ENCODE measurements at places on chromosomes 7 and 10.
A peak's percentile ranks its signal among the peaks of the same experiment; 100 is the strongest.

DNA sequence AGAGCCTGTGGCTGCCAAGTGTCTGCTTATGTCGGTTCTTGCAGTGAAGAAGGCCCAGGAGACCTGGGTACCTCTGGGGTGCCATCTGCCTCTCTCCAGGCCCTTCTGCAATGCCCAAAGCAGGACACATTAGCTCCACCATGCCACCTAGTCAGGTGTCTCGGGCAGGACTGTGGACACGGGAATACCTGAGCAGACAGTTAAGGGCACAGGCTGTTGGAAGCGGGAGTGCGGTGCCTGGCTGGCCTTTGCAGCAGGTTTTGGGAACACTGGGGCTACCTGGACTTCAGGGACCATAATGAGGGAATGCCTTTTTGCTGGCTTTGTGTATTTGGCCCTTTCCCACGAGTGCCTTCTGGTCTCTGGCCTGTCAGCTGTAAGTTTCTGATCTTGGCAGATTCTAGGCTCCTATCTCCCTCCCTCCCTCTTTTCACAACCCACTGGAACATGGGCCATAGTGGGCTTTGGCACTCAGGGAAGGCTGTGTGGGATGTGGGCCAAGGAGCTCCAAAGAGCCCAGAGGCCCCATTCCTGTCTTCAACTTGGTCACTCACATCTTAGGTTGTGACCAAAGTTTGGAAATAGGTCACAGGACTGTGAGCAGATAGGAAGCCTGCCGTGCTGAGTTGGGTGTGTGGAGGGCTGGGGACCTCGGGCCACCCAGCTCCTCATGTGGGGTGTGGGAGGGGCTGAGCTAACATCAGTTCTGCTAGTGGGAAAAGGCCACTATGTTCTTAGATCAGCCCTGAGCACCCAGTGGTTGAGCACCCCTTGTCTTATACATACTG lies 41.5 kb upstream of the CXCL12 start:
- no peak for DNase-seq

DNA sequence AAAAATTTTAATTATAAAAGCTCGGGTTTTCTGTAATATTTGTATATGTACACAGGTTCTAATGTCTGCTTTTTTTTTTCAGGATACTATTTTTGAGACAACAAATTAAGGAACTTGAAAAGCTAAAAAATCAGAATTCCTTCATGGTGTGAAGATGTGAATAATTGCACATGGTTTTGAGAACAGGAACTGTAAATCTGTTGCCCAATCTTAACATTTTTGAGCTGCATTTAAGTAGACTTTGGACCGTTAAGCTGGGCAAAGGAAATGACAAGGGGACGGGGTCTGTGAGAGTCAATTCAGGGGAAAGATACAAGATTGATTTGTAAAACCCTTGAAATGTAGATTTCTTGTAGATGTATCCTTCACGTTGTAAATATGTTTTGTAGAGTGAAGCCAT lies 57.9 kb upstream of the BAMBI start:
- DNase-seq = no peak

DNA sequence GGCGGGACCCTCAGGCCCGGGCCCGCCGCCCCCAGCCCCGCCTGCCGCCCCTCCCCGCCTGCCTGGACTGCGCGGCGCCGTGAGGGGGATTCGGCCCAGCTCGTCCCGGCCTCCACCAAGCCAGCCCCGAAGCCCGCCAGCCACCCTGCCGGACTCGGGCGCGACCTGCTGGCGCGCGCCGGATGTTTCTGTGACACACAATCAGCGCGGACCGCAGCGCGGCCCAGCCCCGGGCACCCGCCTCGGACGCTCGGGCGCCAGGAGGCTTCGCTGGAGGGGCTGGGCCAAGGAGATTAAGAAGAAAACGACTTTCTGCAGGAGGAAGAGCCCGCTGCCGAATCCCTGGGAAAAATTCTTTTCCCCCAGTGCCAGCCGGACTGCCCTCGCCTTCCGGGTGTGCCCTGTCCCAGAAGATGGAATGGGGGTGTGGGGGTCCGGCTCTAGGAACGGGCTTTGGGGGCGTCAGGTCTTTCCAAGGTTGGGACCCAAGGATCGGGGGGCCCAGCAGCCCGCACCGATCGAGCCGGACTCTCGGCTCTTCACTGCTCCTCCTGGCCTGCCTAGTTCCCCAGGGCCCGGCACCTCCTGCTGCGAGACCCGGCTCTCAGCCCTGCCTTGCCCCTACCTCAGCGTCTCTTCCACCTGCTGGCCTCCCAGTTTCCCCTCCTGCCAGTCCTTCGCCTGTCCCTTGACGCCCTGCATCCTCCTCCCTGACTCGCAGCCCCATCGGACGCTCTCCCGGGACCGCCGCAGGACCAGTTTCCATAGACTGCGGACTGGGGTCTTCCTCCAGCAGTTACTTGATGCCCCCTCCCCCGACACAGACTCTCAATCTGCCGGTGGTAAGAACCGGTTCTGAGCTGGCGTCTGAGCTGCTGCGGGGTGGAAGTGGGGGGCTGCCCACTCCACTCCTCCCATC lies 82.7 kb downstream of the PAX2 start:
- DNase-seq = no peak

GRCh38 chr10:16927546-16927945 lies 110.3 kb upstream of the RSU1 start:
- no peak for DNase-seq

GRCh38 chr7:18638594-18639452 lies 143.3 kb downstream of the HDAC9 start:
- peak; percentile 71 for DNase-seq

GRCh38 chr7:50425318-50425717 lies 24.8 kb downstream of the FIGNL1 start:
- no peak for DNase-seq

- DNase-seq = no peak
Observed at GRCh38 chr7:151012911-151013347, 11.4 kb downstream of the ATG9B start.

DNA sequence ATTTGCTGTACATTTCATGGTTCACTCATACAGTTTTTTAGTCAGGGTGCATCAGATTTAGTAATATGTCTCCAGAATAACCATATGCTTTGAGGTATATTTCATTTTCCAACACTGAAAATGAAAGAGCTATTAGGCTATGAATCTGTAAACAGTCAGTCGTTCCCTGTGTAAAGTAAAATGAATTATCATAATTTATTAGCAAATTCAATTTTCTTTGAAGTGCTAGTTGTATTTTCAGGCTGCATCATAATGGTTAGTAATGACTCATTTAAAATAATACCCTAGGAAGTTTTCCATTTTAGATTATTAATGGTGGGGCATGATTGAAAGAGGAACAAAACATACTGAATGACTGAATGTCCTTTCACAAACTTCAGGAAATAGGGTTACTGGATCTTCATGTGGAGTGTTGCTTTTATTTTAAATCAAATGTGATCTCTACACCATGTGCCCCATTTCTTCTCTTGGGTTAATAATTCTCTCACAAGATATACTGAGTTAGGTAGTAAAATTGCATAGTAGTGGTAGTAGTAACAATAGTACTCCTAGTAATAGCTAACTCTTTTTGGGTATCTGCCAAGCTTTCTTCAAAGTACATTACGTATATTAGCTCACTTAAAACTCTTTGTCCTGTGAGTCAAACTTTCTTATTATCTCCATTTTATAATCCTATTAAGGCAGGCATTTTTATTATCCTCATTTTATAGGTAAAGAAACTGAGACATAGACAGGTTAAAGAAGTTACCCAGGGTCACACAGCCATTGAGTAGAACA lies 476.5 kb downstream of the SUGCT start:
- no peak for DNase-seq

DNA sequence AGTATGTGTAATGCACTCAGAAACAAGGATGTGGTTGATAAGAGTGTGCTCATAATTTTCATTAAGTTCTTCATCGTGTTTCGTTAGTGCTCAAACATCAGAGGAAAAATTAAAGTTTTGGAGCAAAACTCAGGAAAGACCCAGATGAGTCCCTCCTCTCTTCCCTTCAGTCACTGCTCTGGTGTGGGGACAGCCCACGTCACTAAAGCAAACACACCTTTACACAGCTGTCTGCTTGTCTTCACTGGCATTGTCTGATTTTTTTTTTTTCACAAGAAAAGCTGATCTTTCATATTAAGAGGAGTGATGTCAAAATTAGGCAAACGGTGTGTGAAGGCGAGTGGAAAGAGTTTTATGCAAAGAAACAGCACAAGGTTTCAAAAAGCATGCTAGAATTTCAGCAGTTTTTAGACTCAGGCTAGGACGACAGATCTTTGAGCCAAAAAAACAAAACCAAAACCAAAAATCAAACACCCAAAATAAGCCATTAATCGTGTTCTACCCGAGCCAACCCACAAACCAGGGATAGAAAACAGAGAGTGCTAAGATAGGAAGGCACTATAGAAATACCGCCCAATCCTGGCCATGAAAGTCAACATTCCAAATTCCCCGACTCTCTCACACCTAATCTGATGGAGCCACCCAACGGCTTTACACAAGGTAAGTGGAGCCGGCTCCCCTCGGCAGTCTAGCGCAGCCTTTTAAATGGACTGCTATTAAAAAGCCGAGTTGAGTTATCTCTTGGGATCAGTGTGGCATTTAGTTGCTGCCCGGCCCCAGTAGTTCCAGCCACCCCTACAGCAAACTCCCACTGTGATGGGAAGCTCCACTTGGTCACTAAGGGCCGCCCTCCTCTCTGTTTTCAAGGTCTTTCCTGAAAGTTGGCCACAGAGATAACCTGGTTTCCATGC lies 27.9 kb upstream of the GATA3 start:
- no peak for DNase-seq

GRCh38 chr7:83439026-83439425 lies 209.9 kb downstream of the SEMA3E start:
- DNase-seq = no peak

GRCh38 chr7:112260911-112261310 lies 54.4 kb downstream of the ZNF277 start:
- DNase-seq = no peak

DNA sequence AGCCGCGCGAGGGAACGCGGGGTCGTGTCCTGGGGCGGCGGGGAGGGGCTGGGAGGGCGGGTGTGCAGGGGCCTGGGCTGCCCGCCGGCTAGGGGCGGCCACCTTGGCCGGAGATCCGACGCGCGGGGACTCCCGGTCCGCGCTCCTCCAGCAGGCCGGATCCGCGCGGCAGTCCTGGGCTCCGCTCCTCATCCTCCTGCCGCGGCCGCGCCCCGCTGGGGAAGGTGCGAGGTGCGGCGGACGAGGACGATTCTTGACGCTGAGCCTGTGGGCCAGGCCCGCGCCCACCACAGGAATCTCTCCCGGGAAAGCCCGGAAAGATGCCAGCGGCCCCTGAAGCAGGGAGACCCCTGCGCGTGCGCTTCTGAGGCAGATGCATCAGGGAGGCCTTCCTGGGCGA lies 6.6 kb upstream of the OGDHL start:
- no peak for DNase-seq

DNA sequence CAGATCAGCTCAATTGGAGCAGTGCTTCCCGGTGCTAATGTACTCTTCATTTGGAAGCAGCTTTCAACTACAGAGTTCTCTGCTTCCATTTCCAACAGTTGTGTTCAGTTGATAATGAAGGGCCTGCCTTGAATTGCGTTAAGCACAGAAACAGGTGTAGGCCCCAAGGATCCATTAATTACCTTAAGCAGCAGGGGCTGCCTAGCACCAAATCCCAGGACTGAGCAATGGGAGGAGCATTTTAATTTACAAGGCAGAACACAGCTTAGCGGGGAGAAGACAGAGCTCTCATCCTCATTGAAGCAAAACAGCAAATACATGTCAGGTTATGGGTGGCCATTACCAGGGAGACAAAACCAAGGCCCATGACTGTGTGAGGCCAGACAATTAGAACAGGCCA lies 349.6 kb downstream of the TFEC start:
- no peak for DNase-seq

DNA sequence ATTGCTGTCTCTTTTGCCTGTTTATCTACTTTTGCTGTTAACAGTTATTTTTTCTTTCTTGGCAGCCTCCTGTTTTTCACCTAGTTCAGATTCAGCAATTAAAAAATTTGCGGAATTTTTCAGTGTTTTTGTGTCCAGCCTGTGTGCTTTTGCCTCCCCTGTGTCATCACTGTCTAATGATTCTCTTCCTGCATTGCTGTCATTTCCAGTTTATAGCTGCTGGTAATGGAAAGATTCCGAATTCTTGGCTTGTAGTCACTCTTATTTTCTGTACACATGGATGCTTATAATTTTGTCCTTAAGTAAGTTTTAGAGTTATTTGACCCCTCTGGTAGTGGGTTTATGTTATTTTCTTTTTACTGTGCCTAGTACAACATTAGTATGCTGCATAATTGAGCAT lies 25.1 kb downstream of the GLRX3 start:
- no peak for DNase-seq

- no peak for DNase-seq
Observed at GRCh38 chr10:80894311-80894791, 356.6 kb downstream of the SH2D4B start.

Data from HCEC 1CT (cell line).